ENCODE measurements at places on chromosomes 11 and 22.

GRCh38 chr11:92702037-92702804 is 267.2 kb upstream of the MTNR1B start:
- no peak overlapping the region for H3K27ac ChIP-seq
- H3K36me3 ChIP-seq = no peaks in the 10 kb centered on the region
- no peaks in the 10 kb centered on the region for H3K4me1 ChIP-seq
- H3K27me3 ChIP-seq = no peaks in the 10 kb centered on the region

- H3K27me3 ChIP-seq = 0 out of 2 replicates have a peak, but pooled peaks cover 5% of the 10 kb centered on the region
- H3K4me1 ChIP-seq = no peaks in the 10 kb centered on the region
- H3K36me3 ChIP-seq = no peaks in the 10 kb centered on the region
- no peak overlapping the region for H3K4me3 ChIP-seq
- DNase-seq = no peak
Observed at GRCh38 chr11:31822175-31822926, 11.2 kb upstream of the PAX6 start.

DNA sequence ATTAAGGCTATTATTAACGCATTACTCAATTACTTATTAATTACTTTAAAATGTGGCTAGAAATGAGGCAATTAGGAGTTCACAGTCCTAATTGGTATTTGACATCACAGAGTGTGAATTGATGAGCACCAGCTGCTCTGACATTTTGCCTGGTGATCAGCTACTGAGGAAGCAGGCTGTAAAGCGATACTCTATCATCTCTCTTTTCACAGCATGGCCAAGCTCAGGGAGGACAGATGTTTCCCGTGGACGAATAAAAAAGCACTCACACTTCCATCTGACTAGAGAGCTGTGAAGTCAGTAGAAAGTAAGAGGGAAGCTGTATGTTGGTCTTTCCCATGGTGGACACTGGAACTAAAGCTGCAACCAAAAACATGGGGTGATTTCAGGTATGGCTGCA is 29.1 kb upstream of the SYT9 start:
- H3K27ac ChIP-seq = no peak overlapping the region
- no peaks in the 10 kb centered on the region for H3K27me3 ChIP-seq
- DNase-seq = no peak
- no peak overlapping the region for H3K4me3 ChIP-seq

DNA sequence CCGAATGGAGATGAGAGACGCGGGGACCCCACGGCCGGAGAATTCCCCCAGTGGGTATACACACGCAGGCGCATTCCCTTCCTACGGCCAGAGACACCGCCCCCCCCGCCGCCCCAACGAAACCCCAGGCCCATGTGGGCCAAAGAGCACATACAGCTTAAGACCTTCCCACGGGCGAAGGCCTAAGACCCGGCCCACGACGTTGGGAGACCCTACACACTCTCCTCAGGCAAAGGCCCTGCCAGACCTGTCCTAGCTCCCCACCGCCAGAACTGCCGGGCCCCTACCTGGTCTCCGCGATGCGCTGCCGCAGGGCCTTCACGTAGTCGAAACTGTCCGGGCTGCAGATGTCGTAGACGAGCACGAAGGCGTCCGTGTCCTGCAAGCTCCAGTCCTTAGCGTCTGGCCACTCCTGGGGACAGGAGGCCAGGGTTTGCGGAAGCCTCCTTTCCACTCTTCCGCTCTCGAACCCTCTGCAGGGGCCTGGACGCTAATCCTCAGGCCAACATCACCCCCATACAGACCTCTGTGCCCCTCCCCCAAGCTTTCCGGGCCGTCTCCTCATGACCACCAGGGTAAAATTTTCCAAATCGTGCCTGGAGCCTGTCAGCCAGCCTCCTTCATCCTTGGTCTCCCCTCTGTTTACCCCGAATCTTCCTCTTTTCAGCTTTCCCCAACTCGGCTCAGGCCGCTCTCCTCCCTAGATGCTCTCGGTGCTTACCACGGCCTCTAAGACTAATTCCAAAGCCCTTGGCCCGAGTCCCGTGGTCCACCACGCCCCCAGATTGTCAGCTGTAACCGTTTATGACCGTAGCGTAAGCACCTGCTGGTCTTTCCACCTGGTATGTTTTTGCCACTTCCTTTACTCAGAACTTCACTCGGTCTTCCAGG is 1.7 kb downstream of the RASL10A start:
- H3K4me1 ChIP-seq = no peaks in the 10 kb centered on the region
- no peak for DNase-seq
- H3K27me3 ChIP-seq = peaks cover 51% of the 10 kb centered on the region
- H3K27ac ChIP-seq = no peak overlapping the region
- no peaks in the 10 kb centered on the region for H3K36me3 ChIP-seq

GRCh38 chr22:43088627-43088983 is 586 bp downstream of the TTLL1 start:
- DNase-seq = no peak
- no peaks in the 10 kb centered on the region for H3K27me3 ChIP-seq
- H3K4me3 ChIP-seq = peak overlapping the region; percentile 74
- no peaks in the 10 kb centered on the region for H3K36me3 ChIP-seq
- H3K4me1 ChIP-seq = peaks cover 19% of the 10 kb centered on the region
- peak overlapping the region; percentile 55 for H3K27ac ChIP-seq

DNA sequence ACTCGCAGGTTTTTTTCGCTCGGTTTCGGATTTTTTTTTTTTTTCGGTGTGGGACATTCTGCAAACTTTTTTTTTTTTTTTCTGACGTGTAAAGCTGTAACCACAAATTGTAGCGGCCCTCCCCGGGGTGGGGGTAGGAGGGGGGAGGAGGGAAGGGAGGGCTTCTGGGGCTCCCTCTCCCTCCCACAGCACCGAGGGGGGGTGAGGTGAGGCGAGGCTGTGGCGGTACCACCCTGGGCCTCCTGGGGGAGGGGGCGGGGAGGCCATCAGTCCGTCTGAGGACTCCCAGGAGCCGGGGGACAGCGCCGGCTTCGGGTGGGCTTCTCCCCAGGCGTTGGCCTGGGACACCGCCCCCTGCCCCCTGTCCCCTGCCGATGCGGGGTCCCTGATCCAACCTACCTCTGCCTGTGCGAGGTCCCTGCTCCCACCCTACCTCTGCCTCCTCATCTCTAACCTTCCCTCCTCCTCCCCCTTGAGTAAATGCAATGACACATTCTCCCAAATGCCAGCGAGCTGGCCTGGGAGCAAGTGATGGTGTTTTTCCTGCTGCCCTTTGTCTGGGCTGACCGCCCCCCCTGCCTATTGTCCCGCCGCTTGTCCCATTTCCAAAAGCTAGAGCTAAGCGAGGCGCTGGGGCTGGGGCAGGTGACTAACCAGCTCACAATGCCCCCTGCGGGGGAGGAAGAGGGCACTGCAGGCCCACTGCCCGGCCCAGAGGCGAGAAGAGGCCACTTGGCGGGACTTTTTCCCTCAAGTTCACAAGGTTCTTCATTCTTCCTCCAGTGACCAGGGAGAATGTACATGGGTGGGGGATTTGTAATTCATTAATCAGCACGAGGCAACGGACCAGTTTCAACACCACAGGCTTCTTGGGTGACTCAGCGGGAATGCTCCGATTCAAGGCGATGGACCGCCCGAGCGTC is 511 bp upstream of the CLCF1 start:
- peak overlapping the region; percentile 34 for H3K27ac ChIP-seq
- DNase-seq = peak; percentile 75
- H3K27me3 ChIP-seq = peaks cover 24% of the 10 kb centered on the region
- peaks cover 4% of the 10 kb centered on the region for H3K4me1 ChIP-seq
- H3K4me3 ChIP-seq = peak overlapping the region; percentile 66

DNA sequence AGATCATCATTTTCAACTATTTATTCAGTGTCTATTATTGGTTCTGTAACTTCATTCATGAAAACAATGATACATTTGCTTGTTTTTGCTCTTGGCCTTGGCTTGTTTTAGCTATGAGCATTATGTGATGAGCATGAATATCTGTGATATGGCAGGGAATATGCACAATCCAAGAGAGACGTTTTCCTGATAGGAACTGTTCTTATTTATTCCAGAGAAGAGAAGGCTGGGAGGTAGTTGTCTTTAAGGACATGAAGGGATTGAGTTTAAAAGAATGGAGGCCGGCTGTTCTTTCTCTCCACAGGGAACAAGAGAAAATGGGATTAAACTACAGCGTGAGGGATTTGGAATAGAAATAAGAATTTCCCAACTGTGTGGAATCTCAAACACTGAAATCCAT is 30.3 kb downstream of the BLID start:
- no peak overlapping the region for H3K4me3 ChIP-seq
- no peak for DNase-seq
- no peaks in the 10 kb centered on the region for H3K36me3 ChIP-seq
- no peaks in the 10 kb centered on the region for H3K27me3 ChIP-seq

GRCh38 chr11:95081412-95081811 is 8.2 kb upstream of the ENDOD1 start:
- H3K27ac ChIP-seq = no peak overlapping the region
- peaks cover 9% of the 10 kb centered on the region for H3K4me1 ChIP-seq
- no peak overlapping the region for H3K4me3 ChIP-seq

DNA sequence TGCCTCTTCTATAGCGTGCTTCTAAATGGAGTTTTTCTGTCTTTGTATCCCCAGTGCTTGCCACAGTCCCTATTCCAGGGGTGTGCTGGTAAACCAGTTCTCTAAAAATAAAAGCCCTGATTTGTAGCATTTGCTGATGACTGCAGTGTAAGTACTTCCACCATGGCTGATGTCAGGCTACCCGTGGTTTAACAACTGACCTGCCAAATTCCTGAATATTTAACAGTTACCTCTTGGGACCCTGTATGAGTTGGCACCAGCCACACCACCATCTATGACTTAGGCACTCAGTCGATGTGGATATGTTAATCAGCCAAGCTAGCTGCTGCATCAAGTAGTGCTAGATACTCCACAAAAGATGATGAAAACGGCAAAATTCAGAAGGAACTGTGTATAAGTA is 94.0 kb upstream of the MTNR1B start:
- H3K4me1 ChIP-seq = no peaks in the 10 kb centered on the region
- no peak for DNase-seq
- H3K27me3 ChIP-seq = no peaks in the 10 kb centered on the region
- no peak overlapping the region for H3K27ac ChIP-seq
- no peak overlapping the region for H3K4me3 ChIP-seq

DNA sequence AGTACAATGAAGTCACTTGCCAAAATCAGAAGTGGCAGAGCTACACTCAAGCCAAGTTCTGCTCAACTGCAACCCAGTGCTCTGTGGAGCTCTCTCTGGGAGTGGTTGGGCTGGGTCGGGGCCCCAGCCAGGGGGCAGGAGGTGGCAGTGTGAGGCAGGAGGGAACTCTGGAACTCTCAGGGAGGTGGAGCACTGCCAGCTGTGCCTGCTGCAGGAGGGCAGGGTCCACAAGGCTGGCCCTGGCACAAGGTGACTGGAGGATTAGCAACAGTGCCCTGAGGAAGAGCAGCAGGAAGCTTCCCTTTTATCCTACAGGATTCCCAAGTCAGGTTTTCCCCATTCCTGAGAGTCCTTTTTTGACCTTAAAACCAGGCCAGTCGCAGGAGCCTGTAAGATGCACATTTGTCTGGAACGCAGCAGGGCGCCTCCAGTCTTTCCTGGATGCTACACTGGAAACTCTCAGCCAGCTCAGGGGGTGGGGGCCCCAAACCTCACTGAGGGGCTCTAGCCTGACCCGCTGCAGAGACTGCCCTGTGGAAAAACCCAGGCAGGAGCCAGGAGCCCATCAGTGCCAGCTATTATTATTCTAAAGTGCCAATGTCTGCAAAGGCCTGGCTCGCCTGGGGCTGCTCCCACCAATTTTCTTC is 31.8 kb downstream of the DKK3 start:
- H3K27me3 ChIP-seq = no peaks in the 10 kb centered on the region
- no peaks in the 10 kb centered on the region for H3K36me3 ChIP-seq

DNA sequence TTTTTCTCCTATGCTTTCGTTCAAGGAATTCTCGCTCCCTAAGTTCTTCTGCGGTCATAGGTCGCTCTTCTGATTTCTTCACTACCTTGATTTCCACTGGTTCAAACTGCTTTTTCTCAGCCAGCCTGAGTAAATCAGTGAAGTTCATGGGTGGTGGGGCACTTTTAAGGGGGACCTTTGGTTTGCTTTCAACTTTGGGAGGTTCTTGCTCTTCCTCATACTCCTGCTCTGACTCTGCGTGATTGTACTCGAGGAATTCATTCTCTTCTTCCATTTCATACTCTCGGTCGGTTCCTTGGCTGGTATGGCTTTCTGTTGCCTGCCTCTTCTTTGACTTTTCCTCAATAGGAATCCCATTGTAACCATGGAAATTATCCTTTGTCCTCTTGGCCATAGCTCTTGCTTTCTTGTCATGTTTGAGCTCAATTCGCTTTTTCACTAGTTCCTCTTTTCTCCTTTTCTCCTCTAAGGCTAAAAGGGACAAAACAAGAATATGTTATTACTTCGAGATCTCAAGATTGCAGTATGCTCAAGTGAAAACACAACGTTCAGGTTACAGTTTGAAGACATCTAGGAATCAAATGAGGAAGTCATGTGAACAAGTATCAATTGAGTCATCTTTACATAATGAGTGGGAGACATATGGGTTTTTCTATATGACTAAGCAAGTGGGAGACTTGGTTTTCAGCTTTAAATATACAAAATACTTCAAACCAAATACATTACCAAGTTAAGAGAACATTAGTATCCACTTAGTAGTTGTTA is 16.2 kb downstream of the MISFA start:
- H3K4me1 ChIP-seq = 0 out of 2 replicates have a peak, but pooled peaks cover 9% of the 10 kb centered on the region
- H3K27ac ChIP-seq = no peak overlapping the region
- no peak overlapping the region for H3K4me3 ChIP-seq
- no peak for DNase-seq
- H3K27me3 ChIP-seq = no peaks in the 10 kb centered on the region

- no peaks in the 10 kb centered on the region for H3K4me1 ChIP-seq
- no peak for DNase-seq
- no peaks in the 10 kb centered on the region for H3K36me3 ChIP-seq
- H3K27me3 ChIP-seq = peaks cover 42% of the 10 kb centered on the region
Observed at GRCh38 chr22:27488456-27489177, 312.9 kb downstream of the MN1 start.

- no peak overlapping the region for H3K27ac ChIP-seq
- no peaks in the 10 kb centered on the region for H3K4me1 ChIP-seq
- no peaks in the 10 kb centered on the region for H3K36me3 ChIP-seq
- DNase-seq = no peak
Observed at GRCh38 chr11:129785383-129786111, 30.1 kb upstream of the TMEM45B start.

- no peaks in the 10 kb centered on the region for H3K4me1 ChIP-seq
- no peak for DNase-seq
- H3K27ac ChIP-seq = no peak overlapping the region
- no peak overlapping the region for H3K4me3 ChIP-seq
- H3K36me3 ChIP-seq = no peaks in the 10 kb centered on the region
Observed at GRCh38 chr11:111642542-111642941, 40.3 kb downstream of the SIK2 start.

DNA sequence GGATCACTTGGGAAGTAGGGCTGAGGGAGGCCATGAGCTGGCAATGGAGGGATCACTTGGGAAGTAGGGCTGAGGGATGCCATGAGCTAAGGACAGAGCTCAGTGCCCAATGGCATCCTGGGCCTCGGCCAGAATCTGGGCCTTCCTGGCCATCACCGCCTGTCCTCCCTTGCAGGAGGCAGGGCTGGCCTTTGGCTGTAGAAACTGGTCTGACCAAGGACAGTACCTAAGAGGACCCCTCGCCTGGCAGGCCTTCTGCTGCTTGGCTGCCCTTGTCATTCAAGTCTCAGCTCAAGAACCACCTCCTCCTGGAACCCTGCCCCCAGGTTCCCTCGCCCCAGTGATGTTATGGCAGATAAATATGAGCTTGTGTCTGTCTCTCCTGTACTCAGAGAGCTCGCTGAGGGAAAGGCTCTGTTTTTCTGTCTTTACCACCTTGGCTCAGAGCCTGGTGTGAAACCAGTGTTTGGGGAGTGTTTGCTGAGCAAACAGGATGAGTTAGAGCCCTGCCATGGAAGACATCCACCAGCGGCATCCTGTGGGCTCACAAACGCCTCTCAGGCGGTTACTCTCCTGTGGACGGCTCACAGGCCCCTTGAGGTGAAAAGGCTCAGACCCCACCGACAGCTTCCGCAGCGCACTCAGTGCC is 19.3 kb upstream of the RASL10A start:
- no peaks in the 10 kb centered on the region for H3K36me3 ChIP-seq
- no peak overlapping the region for H3K4me3 ChIP-seq
- H3K27ac ChIP-seq = no peak overlapping the region
